ENCODE measurements at places on chromosomes 2 and 18. TPM values are rescaled to one million over a fixed set of nuclear protein-coding genes. Genes with fewer than 3 reads are reported as not detected.

The UGT1A3 gene
- total RNA-seq, result not detected

DNA sequence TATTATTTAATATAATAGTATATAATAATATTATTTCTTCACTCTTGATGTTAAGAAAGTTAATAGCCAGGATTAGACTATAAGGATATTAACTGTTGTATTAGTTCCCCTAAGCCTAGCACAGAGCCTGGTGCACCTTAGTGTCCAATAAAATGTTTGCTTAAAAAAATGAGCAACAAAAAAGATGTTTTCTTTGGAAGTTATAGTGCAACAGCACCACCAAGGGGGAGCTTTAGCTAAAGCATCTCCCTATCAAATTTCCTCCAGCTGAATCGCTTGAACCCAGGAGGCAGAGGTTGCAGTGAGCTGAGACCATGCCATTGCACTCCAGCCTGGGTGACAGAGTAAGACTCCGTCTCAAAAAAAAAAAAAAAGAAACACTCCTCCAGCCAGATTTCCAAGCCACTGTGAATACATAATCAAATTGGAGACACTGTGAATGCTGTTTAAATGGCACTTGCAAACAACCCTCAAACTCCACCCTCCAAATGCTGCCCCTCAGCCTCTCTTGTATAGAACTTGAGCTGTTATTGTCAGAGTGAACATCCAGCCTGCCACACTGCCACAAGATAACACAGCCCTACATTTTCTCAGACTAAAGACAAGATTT, 221.9 kb downstream of the DYM start:
- H3K27me3 ChIP-seq, result peaks cover 1% of the 10 kb centered on the region
- no peak overlapping the region for H3K27ac ChIP-seq
- H3K4me3 ChIP-seq, result no peak overlapping the region
- peak; percentile 27 for DNase-seq
- no peaks in the 10 kb centered on the region for H3K4me1 ChIP-seq

- no peak for DNase-seq
- no peak overlapping the region for H3K4me3 ChIP-seq
- H3K36me3 ChIP-seq, result peaks cover 4% of the 10 kb centered on the region
- peaks cover 12% of the 10 kb centered on the region for H3K4me1 ChIP-seq
- H3K27me3 ChIP-seq, result peaks cover 11% of the 10 kb centered on the region
Observed at GRCh38 chr2:233000886-233001750, 11.9 kb downstream of the NGEF start.

GRCh38 chr2:25030702-25031101, 11.2 kb upstream of the EFR3B start:
- H3K27me3 ChIP-seq, result peaks cover 8% of the 10 kb centered on the region
- no peak overlapping the region for H3K27ac ChIP-seq
- no peak overlapping the region for H3K4me3 ChIP-seq
- DNase-seq, result no peak

DNA sequence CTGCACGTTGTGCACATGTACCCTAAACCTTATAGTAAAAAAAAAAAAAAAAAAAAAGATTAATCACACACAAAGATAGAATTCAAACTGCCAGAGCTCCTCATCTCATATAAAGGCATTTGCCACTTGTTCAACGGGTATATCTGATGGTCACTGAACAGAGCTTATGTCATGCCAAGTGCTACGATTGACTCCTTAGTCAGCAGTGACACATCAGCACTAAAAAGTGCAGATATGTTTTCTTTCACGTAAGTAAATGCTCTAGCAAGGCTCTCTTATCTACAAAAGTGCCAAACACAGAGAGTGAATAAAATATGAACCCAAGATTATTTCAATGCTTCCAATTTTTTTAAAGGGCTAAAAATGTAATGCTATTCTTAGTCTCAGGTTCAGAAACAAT, 1.1 kb downstream of the LMAN1 start:
- peak overlapping the region; percentile 100 for H3K4me3 ChIP-seq
- no peak for DNase-seq
- H3K4me1 ChIP-seq, result peaks cover 11% of the 10 kb centered on the region
- peak overlapping the region; percentile 100 for H3K27ac ChIP-seq

DNA sequence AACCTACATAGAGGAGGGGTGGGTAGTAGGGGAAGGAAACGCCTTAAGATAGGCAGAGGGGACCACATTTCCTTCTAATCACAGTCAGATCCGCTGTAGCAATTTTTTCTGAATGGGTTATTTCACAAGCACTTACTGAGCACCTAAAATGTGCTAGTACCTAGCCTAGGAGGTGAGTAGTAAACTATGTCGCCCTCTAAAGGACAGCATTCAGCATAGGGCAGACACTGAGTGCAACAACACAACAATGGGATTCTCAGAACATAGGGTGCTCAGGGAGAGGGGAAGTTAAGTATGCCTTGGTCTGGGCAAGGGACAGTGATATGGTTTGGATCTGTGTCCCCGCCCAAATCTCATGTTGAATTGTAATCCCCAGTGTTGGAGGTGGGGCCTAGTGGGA, 166.1 kb upstream of the RAB6C start:
- H3K4me1 ChIP-seq, result peaks cover 10% of the 10 kb centered on the region
- H3K4me3 ChIP-seq, result no peak overlapping the region
- DNase-seq, result no peak
- H3K27me3 ChIP-seq, result peaks cover 1% of the 10 kb centered on the region
- H3K36me3 ChIP-seq, result peaks cover 12% of the 10 kb centered on the region

- no peaks in the 10 kb centered on the region for H3K4me1 ChIP-seq
- H3K36me3 ChIP-seq, result peaks cover 3% of the 10 kb centered on the region
- H3K27ac ChIP-seq, result no peak overlapping the region
- peaks cover 2% of the 10 kb centered on the region for H3K27me3 ChIP-seq
Observed at GRCh38 chr2:30336084-30336483, 104.8 kb downstream of the LBH start.

GRCh38 chr2:218146056-218146455, 20.2 kb downstream of the CXCR2 start:
- no peak overlapping the region for H3K4me3 ChIP-seq
- no peaks in the 10 kb centered on the region for H3K36me3 ChIP-seq
- H3K27ac ChIP-seq, result no peak overlapping the region
- no peak for DNase-seq
- peaks cover 3% of the 10 kb centered on the region for H3K27me3 ChIP-seq
